GM12878 (cell line): ENCODE measurements at places on chromosomes 4 and X. TPM values are rescaled to one million over a fixed set of nuclear protein-coding genes. Genes with fewer than 3 reads are reported as not detected.

Gene SMAD1
- 16.1 and 16.4 TPM in 2 replicates for polyA plus RNA-seq

Gene ATP8A1
- polyA plus RNA-seq: 14.6 and 18.5 TPM in 2 replicates

Gene H2BW2
- not detected in 2 replicates for polyA plus RNA-seq

Gene OPHN1
- not detected in 2 replicates for polyA plus RNA-seq

Gene TNIP3
- polyA plus RNA-seq: 0.70 and 1.0 TPM in 2 replicates

Gene SHROOM2
- polyA plus RNA-seq: 0.09 and 0.14 TPM in 2 replicates

Gene MAMLD1
- not detected in 2 replicates for polyA plus RNA-seq

Gene PUDP
- polyA plus RNA-seq: 64.7 and 66.6 TPM in 2 replicates

Gene NEXMIF
- polyA plus RNA-seq: 1.4 and 1.5 TPM in 2 replicates

Gene OTC
- polyA plus RNA-seq: not detected in 2 replicates

Gene MAGEA8
- not detected in 2 replicates for polyA plus RNA-seq

Gene TMSB15C
- 0.69 and 1.8 TPM in 2 replicates for polyA plus RNA-seq

Gene CT45A6
- 0.20 TPM in 1 of 2 replicates, not detected in the other for polyA plus RNA-seq

Gene PABPC1L2A
- polyA plus RNA-seq: not detected in 2 replicates

Gene RNF128
- polyA plus RNA-seq: not detected in 2 replicates

Gene ARSD
- 0.64 and 1.3 TPM in 2 replicates for polyA plus RNA-seq

Gene ARHGAP36
- not detected in 2 replicates for polyA plus RNA-seq

Gene FHIP1A
- 0.15 and 0.17 TPM in 2 replicates for polyA plus RNA-seq

Gene HPGD
- 0.24 TPM in 1 of 2 replicates, not detected in the other for polyA plus RNA-seq

Gene IL21
- polyA plus RNA-seq: not detected in 2 replicates

Gene MAGEB1
- polyA plus RNA-seq: not detected in 2 replicates

Gene GBA3
- polyA plus RNA-seq: 0.14 and 0.32 TPM in 2 replicates

Gene AFF2
- polyA plus RNA-seq: not detected in 2 replicates

Gene PTCHD1
- polyA plus RNA-seq: not detected in 2 replicates

Gene CTSO
- polyA plus RNA-seq: 7.4 and 8.3 TPM in 2 replicates

Gene RIBC1
- 0.51 and 0.87 TPM in 2 replicates for polyA plus RNA-seq

Gene IRS4
- polyA plus RNA-seq: not detected in 2 replicates

Gene XAGE1B
- polyA plus RNA-seq: not detected in 2 replicates

Gene SLITRK4
- polyA plus RNA-seq: 0.11 and 0.79 TPM in 2 replicates

Gene BBS7
- polyA plus RNA-seq: 13.8 and 15.1 TPM in 2 replicates

Gene PPARGC1A
- polyA plus RNA-seq: not detected in 2 replicates

Gene MAML3
- polyA plus RNA-seq: 0.03 and 0.09 TPM in 2 replicates

Gene GAB3
- polyA plus RNA-seq: 0.86 and 1.1 TPM in 2 replicates

Gene EGFL6
- polyA plus RNA-seq: not detected in 2 replicates

Gene ARMCX6
- polyA plus RNA-seq: 41.0 and 56.2 TPM in 2 replicates

Gene ZNF157
- polyA plus RNA-seq: not detected in 2 replicates

Gene STK26
- 67.0 and 70.1 TPM in 2 replicates for polyA plus RNA-seq

Gene DUX4
- polyA plus RNA-seq: not detected in 2 replicates

Gene CYBB
- polyA plus RNA-seq: 6.2 and 6.9 TPM in 2 replicates

Gene HS3ST1
- 0.35 and 0.86 TPM in 2 replicates for polyA plus RNA-seq

Gene SMARCAD1
- 27.1 and 27.5 TPM in 2 replicates for polyA plus RNA-seq

Gene RAB41
- polyA plus RNA-seq: 0.31 TPM in 1 of 2 replicates, not detected in the other

Gene SOX3
- not detected in 2 replicates for polyA plus RNA-seq

Gene HSFX2
- polyA plus RNA-seq: 0.18 TPM in 1 of 2 replicates, not detected in the other

Gene SFRP2
- 0.16 TPM in 1 of 2 replicates, not detected in the other for polyA plus RNA-seq

Gene BMX
- not detected in 2 replicates for polyA plus RNA-seq

Gene RBM41
- polyA plus RNA-seq: 13.8 and 18.9 TPM in 2 replicates

Gene MAGEC1
- not detected in 2 replicates for polyA plus RNA-seq

Gene PTPN13
- polyA plus RNA-seq: 25.0 and 34.3 TPM in 2 replicates

Gene MBNL3
- polyA plus RNA-seq: 7.4 and 9.7 TPM in 2 replicates

Gene C4orf50
- polyA plus RNA-seq: not detected in 2 replicates

Gene GAGE12J
- polyA plus RNA-seq: not detected in 2 replicates

Gene GAGE12G
- polyA plus RNA-seq: not detected in 2 replicates

Gene CRMP1
- 1.3 TPM in 2 replicates for polyA plus RNA-seq

Gene GPRIN3
- polyA plus RNA-seq: not detected in 2 replicates

Gene F8A3
- 0.28 TPM in 1 of 2 replicates, not detected in the other for polyA plus RNA-seq

Gene RNF150
- polyA plus RNA-seq: not detected in 2 replicates

Gene TCEAL3
- 11.4 and 12.4 TPM in 2 replicates for polyA plus RNA-seq

Gene ASB5
- not detected in 2 replicates for polyA plus RNA-seq

Gene BLTP1
- 4.8 and 4.9 TPM in 2 replicates for polyA plus RNA-seq
